T-helper 17 cell (primary cell): ENCODE measurements at places on chromosomes 4 and X. TPM values are rescaled to one million over a fixed set of nuclear protein-coding genes. Genes with fewer than 3 reads are reported as not detected.
A peak's percentile ranks its signal among the peaks of the same experiment; 100 is the strongest.

The P2RY4 gene
- 0.17 TPM for total RNA-seq

DNA sequence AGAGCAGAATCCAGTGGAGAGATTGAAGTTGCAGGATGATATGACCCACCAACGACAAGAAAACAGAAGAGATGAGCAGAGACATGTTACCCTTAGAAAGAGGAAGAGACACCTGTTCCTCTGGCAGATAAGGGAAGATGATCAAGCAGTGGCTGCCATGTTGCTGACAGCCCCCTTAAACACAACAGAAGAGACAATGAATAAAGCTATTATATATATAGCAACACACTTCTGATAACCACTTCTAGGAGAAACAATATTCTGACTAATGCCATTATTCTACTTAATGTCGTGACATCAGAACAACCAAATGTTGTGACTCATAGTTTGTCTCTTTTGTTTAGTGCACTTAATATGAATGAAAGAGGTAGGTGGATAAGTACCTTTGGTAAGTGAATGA, 44.9 kb downstream of the SH3RF1 start:
- no peak for DNase-seq
- H3K27ac ChIP-seq, result no peak overlapping the region
- H3K36me3 ChIP-seq, result no peaks in the 10 kb centered on the region
- no peaks in the 10 kb centered on the region for H3K4me1 ChIP-seq

DNA sequence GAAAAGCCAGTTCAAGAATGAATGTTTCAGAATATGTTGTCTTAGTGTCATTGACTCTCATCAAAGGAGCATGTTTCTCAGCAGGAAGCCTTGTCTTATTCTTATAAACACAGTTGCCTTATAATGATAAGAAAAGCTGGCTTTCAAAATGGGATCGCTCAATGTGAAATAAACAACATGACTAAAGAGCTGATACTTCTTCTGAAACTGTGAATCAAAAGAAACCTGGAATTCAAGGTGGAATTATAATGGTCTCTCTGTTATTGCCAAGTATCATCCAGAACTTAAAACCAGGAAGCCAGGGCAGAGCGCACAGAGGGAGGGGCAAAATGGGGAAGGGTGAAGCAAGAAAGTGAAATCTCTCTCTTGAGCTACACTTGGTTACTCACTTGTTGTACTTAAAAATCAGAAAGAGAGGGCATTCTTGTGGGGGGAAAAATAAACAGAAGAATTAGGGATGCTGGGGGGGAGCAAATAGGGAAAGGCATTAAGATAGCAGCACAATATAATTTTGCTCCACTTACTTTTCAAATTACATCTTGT, 270.0 kb downstream of the MAPK10 start:
- no peaks in the 10 kb centered on the region for H3K27me3 ChIP-seq
- H3K4me3 ChIP-seq, result no peak overlapping the region
- H3K27ac ChIP-seq, result no peak overlapping the region
- H3K36me3 ChIP-seq, result no peaks in the 10 kb centered on the region

- H3K27ac ChIP-seq, result no peak overlapping the region
- peaks cover 11% of the 10 kb centered on the region for H3K27me3 ChIP-seq
- no peak overlapping the region for H3K4me3 ChIP-seq
- no peak for DNase-seq
- no peaks in the 10 kb centered on the region for H3K36me3 ChIP-seq
These were observed 47.2 kb downstream of the MAOA start for GRCh38 chrX:43703211-43703791.

The SHOX gene
- not detected for total RNA-seq

GRCh38 chr4:73945140-73945539, 36.7 kb downstream of the PF4 start:
- no peak overlapping the region for H3K27ac ChIP-seq
- no peak overlapping the region for H3K4me3 ChIP-seq

DNA sequence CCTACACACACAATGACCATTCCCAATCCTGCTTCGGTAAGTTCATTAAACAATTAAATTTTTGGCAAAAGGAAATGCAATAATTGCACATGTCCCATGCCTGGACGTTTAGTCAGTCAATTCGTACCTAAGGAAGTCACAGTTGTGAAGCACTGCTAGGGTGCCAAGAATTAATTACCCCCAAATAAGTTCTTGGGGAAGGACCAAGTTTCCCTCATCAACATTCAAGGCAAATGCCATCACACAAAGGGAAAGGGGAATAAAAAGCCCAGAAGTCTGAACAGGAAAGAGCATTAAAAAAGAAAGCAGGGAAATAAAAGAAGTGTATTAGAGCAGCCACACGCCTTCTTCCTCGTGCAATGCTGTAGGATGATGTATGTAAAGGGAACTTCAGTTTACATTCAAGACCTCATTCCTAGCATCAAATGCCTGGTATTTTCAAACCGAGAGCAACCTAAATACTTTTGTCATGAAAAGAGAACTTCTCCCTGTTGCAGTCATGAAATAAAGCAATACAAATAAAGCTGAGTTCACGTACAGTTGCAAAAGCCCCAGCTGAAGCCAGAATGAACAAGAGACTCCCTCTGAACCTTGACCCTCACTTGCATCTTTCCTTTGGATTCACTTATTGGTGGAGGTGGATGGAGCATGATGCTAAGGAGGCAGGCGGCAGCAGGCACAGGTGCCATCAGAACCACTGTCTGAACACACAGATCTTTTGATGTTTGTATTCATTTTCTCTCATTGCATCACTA, 124.0 kb upstream of the PPARGC1A start:
- H3K4me1 ChIP-seq, result no peaks in the 10 kb centered on the region
- DNase-seq, result no peak
- no peak overlapping the region for H3K27ac ChIP-seq
- no peak overlapping the region for H3K4me3 ChIP-seq
- no peaks in the 10 kb centered on the region for H3K27me3 ChIP-seq
- H3K36me3 ChIP-seq, result no peaks in the 10 kb centered on the region

The MAOB gene
- total RNA-seq, result 0.10 TPM

DNA sequence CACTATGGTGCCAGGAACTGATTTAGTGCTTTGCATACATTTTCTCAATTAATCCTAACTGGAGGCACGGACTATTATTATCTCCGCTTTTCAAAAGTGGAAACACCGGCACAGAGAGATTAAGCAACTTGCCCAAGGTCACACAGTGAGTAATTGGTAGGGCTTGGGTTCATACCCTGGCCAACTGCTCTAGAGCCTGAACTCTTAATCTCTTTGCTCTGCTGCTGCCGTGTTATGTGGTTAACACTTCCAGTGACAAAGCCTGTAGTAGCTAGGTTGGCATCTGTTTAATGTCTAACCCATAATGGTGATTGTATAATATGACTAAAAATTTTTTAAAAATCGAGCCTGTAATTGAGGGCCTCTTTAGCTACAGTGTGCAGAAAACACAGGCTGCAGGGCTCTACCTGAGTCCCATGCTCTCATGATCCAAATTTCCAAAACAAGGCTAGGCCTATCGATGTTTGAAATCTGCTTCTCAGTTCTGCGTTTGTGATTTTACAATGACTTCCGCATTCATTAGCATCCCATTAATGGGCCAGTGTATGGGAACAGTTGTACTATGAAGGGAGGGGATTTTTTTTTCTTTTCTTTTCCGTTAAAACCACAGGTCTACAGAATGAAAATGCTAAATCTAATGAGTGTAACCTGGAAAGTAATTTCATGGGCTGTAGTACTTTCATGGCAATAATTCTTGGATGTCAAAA, 219.3 kb upstream of the JADE1 start:
- no peak overlapping the region for H3K27ac ChIP-seq
- no peaks in the 10 kb centered on the region for H3K4me1 ChIP-seq
- no peak overlapping the region for H3K4me3 ChIP-seq
- H3K36me3 ChIP-seq, result peaks cover 6% of the 10 kb centered on the region

DNA sequence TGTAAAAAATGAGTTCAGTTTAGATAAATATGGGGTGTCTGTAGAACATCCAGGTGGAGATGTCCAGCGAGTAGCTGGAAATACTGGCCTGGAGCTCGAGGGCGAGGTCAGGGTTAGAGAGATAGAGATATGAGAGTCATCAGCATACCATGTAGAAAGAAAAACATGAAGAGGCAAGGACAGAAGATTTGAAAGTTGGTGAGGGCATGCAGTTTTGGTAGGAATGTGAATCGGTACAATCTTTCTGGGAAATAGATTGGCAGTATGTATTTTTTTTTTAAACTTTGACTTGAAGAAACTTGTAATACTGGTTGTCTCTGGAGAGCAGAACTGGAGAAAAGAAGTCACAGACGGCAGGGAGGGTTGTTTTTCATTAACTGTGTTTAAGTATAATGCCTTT, 2.4 kb upstream of the SNX12 start:
- peaks cover 5% of the 10 kb centered on the region for H3K27me3 ChIP-seq
- H3K4me1 ChIP-seq, result peaks cover 14% of the 10 kb centered on the region
- peaks cover 3% of the 10 kb centered on the region for H3K36me3 ChIP-seq
- no peak for DNase-seq
- no peak overlapping the region for H3K27ac ChIP-seq

DNA sequence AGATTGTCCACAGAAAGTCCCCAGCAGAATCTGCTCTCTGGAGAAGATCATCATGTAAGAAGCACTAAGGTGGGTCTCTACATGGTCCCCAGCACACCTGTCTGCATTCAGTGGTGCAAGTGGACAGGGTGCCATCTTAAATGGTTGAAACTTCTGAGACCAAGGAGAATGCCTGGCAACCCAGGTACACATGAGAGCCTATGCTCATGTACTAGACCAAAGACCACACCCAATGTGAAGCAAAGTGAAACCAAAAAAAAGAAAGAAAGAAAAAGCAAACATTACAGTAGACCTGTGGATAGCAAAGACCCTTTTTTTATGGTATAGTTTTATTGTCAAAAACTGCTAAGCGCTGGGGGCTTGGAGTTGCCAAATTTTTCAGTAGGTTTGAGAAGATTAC, 15.0 kb downstream of the CD40LG start:
- H3K27me3 ChIP-seq, result no peaks in the 10 kb centered on the region
- peaks cover 13% of the 10 kb centered on the region for H3K36me3 ChIP-seq
- no peak overlapping the region for H3K4me3 ChIP-seq
- H3K4me1 ChIP-seq, result peaks cover 41% of the 10 kb centered on the region
- H3K27ac ChIP-seq, result peak overlapping the region; percentile 77

DNA sequence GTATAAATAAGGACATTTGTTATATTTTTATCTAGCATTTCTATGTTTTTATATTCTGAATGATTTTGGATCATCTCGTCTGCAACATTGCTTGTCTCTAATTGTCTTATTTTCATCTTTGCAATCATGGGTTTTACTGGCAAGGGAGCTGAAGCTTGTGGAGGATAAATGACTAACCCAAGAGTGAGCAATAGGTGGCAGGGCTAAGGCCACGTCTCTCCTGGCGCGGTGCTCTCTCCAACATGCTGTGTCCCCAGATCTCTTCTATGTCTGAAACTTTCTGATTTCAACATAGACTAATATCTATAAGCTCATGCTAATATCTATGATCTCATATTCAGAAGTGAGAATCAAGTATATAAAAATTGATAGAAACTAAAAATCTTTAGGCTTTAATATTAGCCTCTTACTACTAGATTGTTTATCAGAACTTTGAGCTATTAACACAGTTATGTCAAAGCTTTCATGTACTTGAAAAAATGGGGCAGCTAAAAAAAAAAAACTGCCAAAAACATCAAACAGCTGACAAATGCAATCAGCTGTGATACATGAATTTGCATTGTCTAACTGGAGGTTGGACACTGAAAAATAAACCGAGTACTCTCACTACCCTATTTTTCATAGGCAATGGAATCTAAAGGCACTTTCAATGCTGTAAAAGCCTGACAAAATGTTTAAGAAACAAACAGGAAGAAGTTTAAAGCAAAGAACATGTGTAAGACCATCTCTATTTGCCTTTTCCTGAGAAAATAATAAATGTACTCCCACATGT, 169.2 kb downstream of the TMA16 start:
- H3K27me3 ChIP-seq, result no peaks in the 10 kb centered on the region
- DNase-seq, result no peak
- peak overlapping the region; percentile 39 for H3K4me3 ChIP-seq

The REPS2 gene
- 0.35 TPM for total RNA-seq

DNA sequence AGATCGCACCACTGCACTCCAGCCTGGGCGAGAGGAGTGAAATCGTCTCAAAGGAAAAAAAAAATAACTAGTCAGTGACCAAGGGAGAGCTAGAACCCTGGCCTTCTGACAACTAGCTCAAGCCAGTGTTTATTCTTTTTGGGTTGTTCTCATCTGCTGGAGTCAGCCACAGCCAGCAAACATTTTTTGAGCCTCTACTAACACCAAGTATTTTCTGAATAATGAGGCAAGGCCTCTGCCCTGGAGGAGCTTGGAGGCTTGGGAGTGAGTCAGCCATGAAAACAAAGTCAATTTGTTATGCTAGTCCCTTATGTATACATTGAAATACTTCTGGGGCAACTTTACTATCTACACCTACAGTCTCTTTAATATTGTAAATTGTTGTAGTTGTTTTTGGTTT, 46.5 kb downstream of the TMA16 start:
- H3K4me1 ChIP-seq, result no peaks in the 10 kb centered on the region
- H3K27ac ChIP-seq, result no peak overlapping the region
- DNase-seq, result no peak
- no peak overlapping the region for H3K4me3 ChIP-seq
- H3K36me3 ChIP-seq, result no peaks in the 10 kb centered on the region
- no peaks in the 10 kb centered on the region for H3K27me3 ChIP-seq

The NXF2B gene
- not detected for total RNA-seq

DNA sequence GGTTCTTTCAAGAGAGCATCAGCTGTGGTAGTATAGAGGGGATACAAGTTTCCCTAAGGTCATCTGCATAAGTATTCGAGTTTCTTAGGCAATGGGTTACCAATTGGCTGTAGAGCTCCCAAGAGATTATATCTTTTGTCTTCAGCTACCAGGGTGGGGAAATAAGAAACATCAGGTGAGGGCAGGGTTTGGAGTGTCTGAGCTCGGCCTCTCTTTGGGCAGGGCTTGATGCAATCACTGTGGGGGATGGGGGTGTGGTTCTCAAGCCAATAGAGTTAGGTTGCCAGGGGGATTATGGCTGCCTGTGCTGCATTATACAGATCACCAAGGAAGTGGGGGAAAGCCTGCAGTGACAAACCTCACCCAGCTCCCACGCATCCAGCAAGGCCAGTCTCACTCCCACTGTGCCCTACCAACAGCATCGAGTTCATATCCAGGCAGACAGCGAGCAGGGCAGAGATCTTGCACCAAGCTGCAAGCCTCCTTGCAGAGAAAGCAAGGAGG, 172.1 kb upstream of the MAGEE2 start:
- no peak for DNase-seq
- H3K27ac ChIP-seq, result no peak overlapping the region
- H3K27me3 ChIP-seq, result peaks cover 8% of the 10 kb centered on the region
- no peak overlapping the region for H3K4me3 ChIP-seq
- no peaks in the 10 kb centered on the region for H3K4me1 ChIP-seq

GRCh38 chr4:43163101-43163792, 270.7 kb downstream of the GRXCR1 start:
- no peak for DNase-seq
- no peak overlapping the region for H3K4me3 ChIP-seq
- no peak overlapping the region for H3K27ac ChIP-seq
- no peaks in the 10 kb centered on the region for H3K4me1 ChIP-seq
- no peaks in the 10 kb centered on the region for H3K27me3 ChIP-seq
